ENCODE measurements at places on chromosomes 13 and 19. TPM values are rescaled to one million over a fixed set of nuclear protein-coding genes. Genes with fewer than 3 reads are reported as not detected.

Gene SIGLEC6
- total RNA-seq, result not detected

Gene ZNF780B
- 34.9 TPM for total RNA-seq

Gene MYCBP2
- 304 TPM for total RNA-seq

Gene ZSCAN4
- not detected for total RNA-seq

Gene EDNRB
- total RNA-seq, result 18.4 TPM

Gene STOML3
- total RNA-seq, result 0.25 TPM

Gene RELB
- total RNA-seq, result 0.74 TPM

Gene IGFL3
- not detected for total RNA-seq

Gene FAM83E
- total RNA-seq, result not detected

Gene ZNF99
- total RNA-seq, result 0.25 TPM

Gene GPATCH1
- 9.1 TPM for total RNA-seq

Measured in temporal lobe (tissue), 4 donors.